ENCODE measurements at places on chromosomes 6 and 20.

DNA sequence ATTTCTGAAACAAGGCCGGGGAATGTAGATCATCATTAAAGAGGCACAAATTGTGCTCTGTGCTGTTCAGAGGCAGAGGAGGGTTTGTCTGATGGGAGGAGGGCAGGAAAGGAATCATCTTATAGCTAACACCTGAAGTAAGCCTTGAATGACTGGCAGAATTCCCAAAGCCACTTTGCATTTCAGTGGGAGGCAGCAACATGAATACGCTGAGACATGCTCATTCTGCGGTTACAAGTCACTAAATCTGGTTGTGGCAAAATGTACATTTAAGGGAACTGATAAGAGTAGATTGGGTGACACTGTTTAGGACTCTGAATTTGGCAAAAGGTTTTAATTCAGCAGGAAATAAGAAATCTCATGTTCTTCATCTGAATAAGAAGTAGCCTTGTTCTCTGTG lies 4.4 kb upstream of the COL19A1 start:
- peak; percentile 38 for DNase-seq

DNA sequence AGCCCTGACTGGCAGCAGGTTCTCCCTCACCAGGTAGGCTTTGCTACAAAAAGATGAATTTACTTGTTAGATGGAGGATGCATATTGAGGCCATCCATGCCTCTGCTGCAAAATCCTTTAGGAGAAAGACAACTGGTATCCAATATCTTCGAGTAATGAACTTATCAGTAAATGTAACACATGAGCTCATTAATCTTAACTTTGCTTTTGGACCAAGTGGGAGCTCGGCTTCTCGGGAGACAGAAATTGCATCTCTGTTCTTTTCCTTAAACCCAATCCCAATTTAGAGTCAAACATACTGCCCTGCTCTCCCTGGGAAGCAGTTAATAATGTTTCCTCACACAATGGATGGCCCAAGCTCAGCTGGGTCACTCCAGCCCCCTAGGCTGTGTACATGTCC lies 330.5 kb downstream of the ZFAND3 start:
- peak; percentile 21 for DNase-seq

GRCh38 chr6:168785720-168786511 lies 344.9 kb downstream of the SMOC2 start:
- DNase-seq: no peak

DNA sequence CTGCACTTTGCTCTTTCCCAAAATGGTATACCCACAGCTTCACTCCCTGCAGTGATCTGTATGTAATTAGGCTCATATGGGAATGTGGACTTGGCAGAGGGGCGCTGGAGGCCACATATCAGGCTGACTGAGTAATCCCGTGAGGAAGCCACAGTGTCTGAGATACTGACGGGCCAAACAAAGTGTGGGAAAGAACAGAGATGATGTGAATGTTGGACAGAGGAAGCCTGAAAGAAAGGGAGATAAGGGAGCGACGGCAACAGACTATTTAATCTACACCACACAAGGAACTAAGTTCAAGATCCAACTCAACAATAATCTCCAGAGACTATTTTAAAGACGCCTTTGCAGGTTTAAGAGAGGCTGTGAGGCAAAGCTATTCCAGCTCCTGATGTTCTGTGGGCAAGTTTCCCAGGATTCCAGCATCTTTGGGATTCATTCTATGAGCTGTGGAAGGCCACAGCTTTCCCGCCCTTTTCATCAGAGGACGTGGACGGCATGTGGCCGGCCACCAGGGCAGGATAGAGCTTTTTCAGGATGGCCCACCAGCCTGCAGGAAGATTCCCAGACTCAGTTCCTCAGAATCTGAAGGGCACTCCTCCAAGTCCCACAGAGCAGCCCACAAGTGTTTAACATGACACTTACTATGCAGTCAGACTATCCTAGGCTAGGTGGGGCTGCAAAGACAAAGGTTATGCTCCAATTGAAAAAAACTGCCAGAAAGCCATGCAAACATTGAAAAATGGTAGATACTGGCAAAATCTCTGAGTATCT lies 237.5 kb downstream of the ATXN1 start:
- no peak for DNase-seq

- peak; percentile 41 for DNase-seq
Observed at GRCh38 chr20:846894-847278, 13.4 kb downstream of the FAM110A start.

GRCh38 chr6:22732176-22732970 lies 163.0 kb downstream of the HDGFL1 start:
- no peak for DNase-seq

- peak; percentile 81 for DNase-seq
Observed at GRCh38 chr6:10720265-10720959, 2.5 kb upstream of the TMEM14C start.

DNA sequence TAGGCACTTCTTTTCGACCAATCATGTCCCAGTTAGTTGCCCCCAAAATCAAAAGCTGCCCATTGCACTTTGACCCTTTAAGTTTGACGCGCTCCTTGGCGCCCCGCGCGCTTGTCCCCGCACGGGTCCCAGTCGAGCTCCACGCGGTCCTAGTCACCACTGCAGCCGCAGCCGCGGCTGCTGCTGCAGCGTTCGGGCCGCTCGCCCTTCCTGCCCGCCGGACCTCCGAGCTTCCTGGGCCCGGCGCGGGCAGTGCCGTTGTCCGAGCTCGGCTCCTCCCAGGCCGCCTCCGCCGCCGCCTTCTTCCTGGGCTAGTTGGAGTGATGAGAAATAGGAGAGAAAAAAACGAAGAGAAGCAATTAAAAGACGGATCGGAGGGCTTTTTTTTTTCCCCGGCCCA lies 185.7 kb upstream of the COL21A1 start:
- no peak for DNase-seq

- DNase-seq: no peak
Observed at GRCh38 chr6:153449279-153449678, 318.2 kb upstream of the RGS17 start.

DNA sequence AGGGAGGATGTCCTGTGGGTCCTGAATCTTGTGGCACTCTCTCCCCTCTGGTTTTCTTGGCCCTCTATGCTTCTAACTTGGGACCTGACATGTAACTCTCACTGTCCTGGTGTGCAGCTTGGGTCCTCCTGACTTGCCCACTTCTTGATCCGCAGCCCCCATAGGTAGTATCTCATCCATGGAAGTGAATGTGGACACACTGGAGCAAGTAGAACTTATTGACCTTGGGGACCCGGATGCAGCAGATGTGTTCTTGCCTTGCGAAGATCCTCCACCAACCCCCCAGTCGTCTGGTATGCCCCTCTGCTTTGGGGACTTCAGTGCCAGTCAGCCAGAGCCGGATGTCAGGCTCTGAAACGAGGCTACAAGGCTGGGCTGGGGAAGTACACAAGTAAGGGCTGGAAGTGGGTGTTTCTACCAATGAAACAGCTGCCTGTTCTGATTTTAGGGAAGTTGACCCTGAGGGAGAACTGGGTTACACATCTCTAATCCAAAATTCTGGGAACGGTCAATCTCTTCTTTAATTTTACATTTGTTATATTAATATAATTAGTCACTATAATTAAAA lies 641 bp downstream of the DBNDD2 start:
- no peak for DNase-seq

- no peak for DNase-seq
Observed at GRCh38 chr6:82584194-82584695, 220.6 kb downstream of the TPBG start.

DNA sequence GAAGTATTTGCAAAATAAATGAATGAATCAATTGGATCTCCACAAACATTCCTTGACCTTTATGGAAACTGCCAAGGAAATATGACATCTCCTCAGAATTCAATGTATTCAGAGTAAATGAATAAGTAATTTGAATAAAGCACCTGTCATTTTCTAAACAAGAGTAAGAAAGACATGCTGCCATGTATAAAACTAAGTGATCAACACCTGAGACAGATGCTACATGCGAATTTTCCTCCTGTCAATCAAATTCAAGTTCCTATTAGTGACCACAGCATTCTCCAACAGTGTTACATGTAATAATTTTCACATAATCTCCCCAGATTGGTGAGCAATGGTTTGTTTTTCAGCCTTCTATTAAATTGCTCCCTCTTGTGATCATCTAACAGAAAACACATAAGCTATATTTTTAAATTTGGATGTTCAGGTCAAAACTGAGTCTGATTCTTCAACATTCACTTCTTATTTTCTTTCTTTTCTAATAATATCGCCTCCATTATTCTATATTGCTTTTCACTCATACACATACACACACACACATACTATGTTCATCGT lies 163.2 kb upstream of the RNF217 start:
- peak; percentile 37 for DNase-seq

GRCh38 chr6:87922196-87922946 lies 125.3 kb upstream of the SPACA1 start:
- peak; percentile 33 for DNase-seq

DNA sequence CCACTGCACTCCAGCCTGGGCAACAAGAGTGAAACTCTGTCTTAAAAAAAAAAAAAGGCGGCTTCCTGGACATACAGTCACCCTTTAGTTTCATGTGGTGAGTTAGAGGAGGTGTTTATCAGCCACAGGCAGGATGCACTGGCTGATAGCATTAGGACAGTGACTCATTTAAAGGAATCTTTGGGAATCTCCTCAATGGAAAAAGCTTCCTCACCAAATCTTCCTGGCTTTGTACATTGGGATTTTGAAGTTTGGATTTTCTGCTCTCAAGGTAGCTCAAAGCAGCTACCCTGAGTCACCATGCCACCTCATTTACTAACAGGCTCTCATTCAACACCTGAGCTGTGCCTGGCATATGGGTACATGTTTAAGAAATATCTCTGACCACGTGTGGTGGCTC lies 20.2 kb downstream of the PRPH2 start:
- DNase-seq: no peak

DNA sequence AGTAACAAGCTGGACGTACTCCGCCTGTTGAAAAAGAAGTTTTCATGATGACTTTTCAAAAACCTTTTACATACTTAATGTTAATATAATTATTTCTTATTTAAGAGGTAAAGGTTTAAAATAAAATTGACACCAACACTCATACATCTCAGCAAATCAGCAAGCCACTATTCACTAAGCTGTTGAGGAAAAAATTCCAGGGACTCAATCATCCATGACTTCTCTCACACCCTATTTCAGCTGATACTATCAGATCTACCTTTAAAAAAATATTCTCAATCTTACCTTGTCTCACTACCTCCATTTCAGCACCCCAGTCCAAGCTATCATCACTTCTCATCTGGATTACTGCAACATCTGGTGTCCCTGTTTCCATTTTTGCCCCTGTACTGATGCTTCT lies 109.3 kb downstream of the HACE1 start:
- no peak for DNase-seq

GRCh38 chr6:11092668-11093375 lies 812 bp upstream of the SMIM13 start:
- peak; percentile 84 for DNase-seq

- DNase-seq: peak; percentile 77
Observed at GRCh38 chr6:45378334-45378926, 696 bp upstream of the SUPT3H start.

DNA sequence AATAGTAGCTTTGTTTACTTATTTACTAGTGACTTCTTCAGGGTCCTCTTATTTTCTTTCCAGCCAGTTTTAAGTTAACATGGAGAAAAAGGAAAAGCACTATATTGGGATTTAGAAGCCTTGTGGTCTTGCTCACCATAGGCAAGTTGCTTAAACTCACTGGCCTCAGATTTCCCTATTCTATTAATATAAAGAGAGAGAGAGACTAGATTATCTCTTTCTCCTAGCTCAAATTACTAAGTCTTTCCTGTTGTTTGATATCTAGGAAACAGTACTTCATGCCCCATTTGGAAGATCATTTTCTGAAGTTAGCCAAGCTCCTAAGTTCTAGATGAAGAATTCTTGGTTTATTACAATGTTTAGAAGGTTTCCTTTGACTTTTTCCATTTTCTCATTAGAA lies 32.5 kb downstream of the CTNNBL1 start:
- DNase-seq: no peak

- DNase-seq: peak; percentile 12
Observed at GRCh38 chr6:50654155-50654554, 59.2 kb upstream of the TFAP2D start.

DNA sequence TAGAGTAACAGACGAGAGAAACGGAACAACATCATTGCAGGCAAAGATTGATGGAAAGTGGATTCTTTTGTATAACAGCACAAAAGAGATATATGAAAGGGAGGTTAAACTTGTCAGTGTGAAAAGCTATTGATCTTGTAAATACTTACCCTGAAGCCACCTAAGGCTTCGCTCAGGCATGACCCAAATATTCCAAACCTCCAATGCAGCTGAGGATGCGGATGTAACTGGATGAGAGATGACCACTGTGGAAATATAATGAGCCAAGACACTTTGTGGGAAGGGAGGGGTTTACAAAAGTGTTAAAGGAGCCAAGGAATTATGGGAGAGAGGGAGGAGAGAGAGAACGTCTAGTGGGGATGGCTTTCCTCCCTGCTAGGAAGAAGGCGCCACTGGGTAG lies 112.0 kb downstream of the DOK5 start:
- no peak for DNase-seq

DNA sequence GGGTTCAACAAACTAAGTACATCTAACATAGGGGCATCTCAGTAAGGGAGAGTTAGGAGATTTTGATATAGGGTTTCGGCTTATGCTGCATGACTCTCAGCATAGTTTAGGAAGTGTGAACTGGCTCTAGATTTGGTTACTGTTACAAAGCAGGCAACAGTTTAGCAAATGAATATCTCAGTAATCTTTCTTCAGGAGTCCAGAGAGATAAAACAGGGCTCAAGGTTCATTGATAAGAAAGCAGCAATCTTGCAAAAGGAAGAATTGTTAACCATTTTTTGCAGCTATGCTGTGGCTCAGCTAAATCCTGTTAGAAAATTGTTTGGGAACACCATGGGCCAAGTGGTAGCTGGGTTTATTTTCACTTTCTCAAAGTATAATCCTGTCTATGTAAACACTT lies 161.3 kb downstream of the MEI4 start:
- no peak for DNase-seq

GRCh38 chr20:44600758-44601201 lies 18.4 kb downstream of the PKIG start:
- DNase-seq: no peak

- no peak for DNase-seq
Observed at GRCh38 chr20:5696011-5696559, 54.1 kb upstream of the SHLD1 start.

GRCh38 chr6:38033442-38033982 lies 214.0 kb downstream of the ZFAND3 start:
- DNase-seq: peak; percentile 97

- DNase-seq: no peak
Observed at GRCh38 chr6:155534678-155535077, 79.0 kb upstream of the NOX3 start.

- DNase-seq: peak; percentile 47
Observed at GRCh38 chr6:24051942-24052589, 73.9 kb upstream of the NRSN1 start.
